ENCODE measurements at places on chromosomes 11 and 22.

GRCh38 chr11:22478169-22478568 lies 140.0 kb downstream of the SLC17A6 start:
- no peak for DNase-seq

DNA sequence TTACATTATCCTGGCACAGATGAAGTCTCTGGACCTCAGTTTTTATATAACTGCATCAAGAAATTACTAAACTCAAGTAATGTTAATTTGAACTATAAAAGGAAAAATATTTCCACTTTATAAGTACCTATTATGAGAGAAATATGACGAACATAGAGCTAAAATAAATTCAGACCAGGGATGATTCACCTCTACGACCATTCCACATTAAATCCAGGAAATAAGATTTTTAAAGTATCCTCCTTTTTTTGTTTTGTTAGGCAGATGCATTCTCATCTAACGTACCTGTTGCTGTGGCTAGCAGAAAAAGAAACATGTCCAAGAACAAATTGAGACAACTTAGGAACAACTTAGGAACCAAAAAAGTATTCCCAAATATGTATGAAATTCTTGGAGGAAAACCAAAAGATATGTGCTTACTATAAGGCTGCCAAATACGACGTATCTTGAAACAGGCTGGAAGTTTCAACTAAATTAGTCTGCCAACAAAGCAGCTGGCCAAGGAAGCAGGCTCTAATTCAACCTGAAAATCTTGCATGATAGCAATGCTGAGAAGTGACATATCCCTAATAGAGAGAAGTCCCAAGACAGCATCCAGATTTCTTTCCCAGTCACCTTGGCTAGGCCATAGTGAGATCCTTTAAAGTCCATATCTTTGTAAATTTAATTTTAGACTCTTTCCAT lies 15.7 kb downstream of the SPTY2D1 start:
- DNase-seq = no peak

DNA sequence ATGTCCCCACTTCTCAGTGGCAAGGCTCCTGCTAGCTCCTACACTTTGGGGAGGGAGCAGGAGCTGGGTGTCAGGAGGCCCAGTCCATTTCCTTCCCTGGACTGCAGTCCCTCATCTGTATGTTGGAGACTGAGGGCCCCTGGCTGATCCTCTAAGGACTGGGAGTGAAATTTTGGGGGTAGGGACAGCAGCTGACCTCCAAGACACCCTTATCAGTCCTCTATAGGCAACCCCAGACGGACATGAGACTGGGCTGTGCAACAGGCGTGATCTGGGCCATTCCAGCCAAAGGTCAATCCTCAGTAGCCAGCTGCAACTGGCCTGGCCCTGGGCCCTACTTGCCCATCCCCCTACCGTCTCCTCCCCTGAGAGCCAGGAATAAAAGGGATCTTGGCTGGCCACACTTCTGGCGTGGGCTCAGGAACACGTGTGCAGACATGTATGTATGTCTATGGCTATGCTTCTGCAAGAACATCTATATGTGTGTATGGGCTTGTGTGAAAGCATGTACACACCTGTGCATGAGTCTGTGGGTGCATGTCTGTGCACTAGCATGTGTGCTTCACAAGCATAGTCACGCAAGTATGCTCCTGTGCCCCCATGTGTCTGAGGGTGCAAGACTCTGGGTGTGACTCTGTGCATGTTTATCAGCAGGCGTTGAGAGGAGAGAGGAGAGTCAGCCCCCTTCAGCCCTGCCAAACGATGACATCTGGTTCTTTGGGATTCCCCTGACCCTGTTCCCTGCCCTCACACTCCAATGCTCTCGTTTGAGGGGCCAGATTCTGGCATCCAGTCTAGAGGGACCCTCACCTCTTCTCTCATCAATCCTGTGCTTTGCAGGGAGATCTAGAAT lies 24.6 kb upstream of the DGAT2 start:
- no peak for DNase-seq

DNA sequence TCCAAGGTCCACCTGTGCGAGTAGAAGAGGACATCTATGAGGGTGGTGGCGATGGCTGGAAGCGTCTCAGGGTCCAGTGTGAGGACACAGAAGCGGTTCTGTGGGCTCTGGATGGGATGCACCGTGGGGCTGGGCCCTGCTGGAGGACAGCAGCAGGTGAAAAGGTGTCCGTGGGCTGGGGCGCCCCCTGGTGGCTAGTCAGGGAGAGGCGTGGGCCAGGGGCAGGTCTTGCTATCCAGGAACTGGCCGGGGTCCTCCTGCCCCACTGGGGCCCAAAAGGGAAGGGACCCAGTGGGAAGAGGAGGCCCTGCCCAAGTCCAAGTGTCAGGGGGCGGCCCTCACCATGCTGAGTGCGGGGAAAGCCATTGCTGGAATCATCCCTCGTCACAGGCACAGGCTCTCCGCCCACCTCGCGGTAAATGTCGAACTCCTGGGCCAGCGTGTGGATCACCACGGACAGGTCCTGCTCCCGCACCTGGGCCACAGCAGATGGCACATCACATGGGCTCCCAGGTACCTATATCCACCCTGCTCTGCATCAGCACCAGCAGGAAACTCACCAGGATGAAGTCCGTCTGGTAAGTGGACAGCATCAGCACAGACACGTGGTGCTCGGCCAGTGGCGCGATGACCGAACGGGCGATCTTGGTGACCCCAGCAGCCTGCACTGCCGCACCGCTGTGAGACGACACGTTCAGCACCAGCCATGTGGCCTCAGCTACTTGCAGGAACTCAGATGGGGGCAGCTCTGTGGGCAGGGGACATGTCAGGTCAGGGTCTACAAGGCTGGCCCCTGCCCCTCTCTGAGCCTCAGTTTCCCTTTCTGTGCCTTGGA lies 2.3 kb downstream of the CASTOR1 start:
- peak; percentile 90 for DNase-seq

DNA sequence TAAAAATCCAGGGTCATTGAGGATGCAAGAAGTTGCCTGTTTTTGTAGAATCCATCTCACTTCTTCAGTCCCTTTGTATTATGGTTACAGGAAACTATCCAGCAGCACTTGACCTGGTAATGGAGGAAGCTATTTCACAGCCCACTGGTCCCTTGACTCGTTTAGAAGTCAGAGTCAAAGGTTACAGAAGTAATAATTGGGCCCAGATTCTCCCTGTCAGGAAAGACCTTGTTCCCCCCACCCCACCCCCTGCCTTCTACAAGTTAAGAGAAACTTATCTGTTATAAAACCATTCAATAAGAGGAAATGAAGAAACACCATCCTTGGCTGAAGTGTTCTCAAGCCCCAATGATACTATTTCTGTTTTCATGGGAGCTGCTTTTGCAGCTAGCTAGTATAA lies 65.8 kb downstream of the CSTPP1 start:
- DNase-seq = no peak

- no peak for DNase-seq
Measured at GRCh38 chr22:32600147-32600546, 125.5 kb downstream of the FBXO7 start.

DNA sequence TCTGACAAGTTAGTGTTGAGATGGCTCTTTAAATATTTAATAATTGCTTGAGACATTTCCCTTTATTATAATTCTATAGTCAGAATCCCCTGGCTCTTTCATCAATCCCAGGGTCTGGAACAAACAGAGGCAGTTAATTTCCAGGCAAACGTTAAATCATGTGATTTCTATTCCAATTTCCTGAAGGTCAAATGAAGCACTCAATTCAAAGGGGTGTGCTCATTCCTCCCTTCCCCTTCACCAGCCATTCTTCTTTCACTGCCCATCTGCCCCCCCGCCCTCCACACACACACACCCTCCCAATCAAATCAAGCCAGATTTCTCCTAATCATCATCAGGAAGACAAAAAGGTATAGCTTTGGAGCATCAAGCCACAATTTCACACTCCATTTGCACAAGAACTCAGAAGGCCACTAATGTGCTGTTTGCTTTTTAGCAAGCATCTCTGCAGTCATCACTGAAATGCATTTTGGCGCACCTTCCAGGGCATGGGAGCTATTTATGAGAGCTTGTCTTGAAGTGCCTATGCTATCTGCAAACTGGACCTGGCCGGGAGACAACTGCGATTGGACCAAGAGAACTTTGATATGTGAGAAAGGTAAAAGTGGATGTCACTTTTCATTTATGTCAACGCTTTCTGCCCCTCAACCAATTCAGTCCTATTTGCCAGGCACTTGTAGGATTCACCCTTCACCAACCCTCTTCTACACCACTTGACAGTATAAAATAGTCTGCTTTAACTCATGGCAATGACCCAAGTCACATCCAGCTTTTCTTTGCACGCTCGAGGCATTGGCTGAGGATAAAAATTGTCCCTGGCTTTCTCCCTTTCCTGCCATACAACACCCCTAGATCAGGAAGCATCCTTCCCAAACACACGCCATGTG lies 315.1 kb upstream of the API5 start:
- no peak for DNase-seq

DNA sequence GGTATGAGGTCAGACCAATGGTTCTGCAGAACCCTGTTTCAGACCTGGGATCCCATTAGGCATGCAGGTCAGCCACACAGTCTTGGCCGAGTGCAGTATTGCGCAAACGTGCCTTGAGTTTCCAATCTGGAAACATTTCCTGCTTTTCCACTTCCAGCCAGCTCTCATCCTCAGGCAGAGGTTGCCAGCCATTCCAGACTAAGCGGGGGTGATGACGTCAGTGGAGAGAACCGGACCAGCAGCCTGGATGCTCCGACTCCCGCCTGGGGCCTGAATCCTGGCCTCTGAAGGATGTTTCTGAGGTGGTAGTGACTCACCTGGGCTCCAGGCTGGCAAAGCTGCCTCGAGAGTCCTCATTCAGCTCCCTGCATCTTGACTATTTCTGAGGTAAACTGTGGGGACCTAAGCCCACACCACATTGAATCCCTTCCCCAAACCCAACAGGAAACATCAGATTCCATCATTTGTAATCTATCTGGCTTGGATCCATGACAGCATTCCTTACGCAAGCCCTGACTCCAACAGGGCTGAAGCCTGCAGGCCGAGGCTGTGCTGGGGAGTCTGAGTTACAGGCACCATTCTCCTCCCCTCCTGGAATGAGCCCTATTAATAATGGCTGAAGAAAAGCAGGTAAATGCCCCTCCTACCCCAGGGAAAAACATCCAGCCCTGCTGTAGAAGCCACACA lies 83.0 kb downstream of the ABTB2 start:
- DNase-seq = no peak

DNA sequence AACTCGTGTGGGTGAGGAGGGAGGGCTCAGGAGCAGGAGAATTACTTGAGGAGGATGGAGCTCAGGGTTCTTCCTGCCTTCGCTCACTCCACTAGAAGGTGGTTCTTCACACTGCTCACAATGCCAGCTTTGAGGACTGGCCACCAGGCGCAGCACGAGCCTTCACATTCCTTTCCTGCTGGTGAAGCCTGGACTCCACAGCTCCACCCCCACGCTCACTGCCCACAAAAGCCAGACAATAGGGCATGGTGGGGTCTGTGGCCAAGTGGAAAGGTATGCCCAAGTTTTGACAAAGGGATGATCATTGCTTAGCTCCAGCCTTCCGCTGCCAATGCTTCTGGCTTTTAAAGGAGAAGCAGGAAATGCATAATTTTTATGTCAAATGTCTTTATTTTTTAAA lies 58.0 kb upstream of the FADD start:
- no peak for DNase-seq
